ENCODE measurements at places on chromosomes 12 and 14. TPM values are rescaled to one million over a fixed set of nuclear protein-coding genes. Genes with fewer than 3 reads are reported as not detected.

DNA sequence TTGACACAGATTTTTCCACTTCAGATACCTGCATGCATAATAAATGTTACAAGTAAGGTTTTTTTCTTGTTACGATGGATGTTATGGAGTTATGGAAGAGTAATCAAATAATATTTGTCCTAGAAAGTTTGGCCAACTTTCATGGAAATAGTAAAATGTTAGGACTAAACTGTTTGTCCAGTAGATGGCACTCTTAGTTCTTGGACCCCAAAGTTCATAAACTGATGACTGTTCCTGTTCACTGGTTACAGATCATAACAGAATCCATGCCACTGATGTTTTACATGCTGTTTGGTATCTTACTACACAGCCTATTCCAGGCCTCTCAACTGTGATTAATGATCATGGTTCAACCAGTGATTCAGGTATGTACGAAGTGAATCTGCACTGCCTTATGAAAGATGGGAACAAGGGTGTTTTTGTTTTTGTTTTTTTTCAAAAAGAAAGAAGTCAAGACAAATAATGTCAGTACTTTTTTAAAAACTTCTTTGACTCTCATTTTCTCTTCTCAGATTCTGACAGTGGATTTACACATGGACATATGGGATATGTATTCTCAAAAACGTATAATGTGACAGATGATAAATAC lies 48.8 kb upstream of the SLCO1C1 start:
- DNase-seq = no peak

GRCh38 chr12:113609692-113610469 lies 138.2 kb upstream of the LHX5 start:
- peak; percentile 86 for DNase-seq

DNA sequence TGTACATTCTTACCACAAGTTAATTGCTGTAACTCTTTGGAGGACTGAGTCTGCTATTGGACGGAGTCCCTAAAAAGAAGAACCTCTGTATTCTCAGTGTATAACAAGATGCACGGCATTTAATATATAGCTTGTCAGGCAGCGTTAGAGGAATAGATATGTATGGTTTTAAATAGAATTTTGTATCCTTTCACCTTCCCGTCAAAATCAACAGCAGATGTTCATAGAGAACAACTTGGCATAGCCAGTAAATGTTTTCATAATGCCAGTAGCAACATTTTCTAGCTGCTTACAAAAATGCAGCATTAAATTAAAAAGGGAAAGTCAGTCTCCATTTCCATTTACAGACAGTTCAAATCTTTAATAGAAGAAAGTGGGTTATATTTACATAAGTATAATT lies 6.8 kb downstream of the SCYL2 start:
- no peak for DNase-seq

GRCh38 chr12:31947971-31948370 lies 11.2 kb upstream of the RESF1 start:
- no peak for DNase-seq

Gene WNT5B
- total RNA-seq = 1.6 TPM

DNA sequence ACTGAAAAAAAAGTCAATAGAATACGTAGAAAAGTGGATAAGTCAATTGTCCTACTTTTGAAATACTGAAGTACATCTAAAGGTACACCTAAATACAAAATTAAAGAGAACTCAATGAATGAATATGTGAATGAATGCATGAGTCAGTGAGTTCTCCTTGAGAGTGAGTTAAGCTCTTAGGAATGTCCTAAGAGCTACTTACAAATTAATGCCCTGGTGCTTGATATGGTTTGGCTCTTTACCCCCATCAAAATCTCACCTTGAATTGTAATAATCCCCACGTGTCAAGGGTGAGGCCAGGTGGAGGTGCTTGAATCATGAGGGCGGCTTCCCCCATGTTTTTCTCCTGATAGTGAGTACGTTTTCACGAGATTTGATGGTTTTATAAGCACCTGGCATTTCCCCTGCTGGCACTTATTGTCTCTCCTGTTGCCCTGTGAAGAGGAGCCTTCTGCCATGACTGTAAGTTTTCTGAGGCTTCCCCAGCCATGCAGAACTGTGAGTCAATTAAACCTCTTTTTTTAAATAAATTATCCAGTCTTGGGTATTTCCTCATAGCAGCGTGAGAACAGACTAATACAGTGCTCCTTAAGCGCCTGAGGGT lies 192.2 kb upstream of the ARHGAP5 start:
- no peak for DNase-seq

DNA sequence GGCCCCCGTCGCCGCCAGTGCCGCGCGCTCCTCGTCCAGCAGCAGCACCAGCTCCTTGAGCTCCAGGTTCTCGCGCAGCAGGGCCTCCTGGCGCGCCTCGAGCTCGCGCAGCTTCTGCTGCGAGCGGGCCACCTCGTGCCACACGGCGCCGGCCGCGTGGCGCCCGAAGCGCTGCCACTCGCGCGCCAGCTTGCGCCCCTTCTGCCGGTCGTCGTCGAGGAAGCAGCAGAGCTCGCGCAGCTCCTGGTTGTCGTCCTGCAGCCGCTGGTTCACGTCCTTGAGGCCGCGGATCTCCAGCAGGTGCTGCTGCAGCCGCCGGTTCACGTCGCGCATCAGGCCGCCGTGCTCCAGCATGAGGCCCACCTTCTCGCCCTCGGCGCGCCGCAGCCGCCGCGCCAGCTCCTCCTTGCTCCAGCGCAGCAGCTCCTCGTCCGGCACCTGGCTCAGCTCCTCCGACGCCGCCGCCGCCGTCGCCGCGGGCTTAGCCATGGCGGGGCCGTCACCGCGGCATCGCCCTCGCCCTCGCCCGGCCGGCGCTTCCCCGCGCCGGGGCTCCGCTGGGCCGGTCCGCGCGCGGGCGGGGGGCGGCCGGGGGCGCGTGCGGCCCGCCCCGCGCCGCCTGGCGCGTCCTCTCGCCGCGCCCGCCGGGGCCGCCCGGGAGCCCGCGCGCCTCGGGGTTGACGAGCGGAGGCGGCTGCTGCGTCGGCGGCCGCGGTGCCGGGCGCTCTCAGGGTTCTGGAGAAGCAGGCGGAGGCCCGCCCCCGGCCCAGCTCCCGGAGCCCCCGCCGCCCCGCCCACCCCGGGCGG lies at the start of gene CCDC85C:
CCDC85C (minus strand) TSS at position 737 of the 807 bp plus-strand sequence; CDS start at position 489, 248 bp downstream.
- DNase-seq = peak; percentile 72

Gene GARIN6
- total RNA-seq = not detected

DNA sequence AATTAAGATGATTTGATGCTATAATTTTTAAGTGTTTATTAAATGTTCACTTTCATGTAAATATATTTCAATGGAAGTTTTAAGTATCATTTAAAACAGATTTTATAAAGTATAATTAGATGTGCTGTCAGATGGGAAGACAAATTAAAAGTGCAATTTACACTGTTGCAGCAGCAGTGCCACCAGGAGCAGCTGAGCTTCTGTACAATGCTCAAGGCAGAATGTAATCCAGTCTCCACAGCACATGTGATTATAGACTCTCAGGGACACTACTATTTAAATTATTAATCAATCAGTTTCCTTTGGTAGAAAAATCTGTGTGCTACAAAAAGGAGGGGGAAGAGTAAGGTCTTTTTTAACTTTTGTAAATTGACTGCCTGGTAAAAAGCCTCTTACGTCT lies 285.7 kb upstream of the USP15 start:
- no peak for DNase-seq

GRCh38 chr12:16075887-16076286 lies 164.8 kb downstream of the DERA start:
- no peak for DNase-seq

Gene CLEC14A
- 0.21 TPM for total RNA-seq

- DNase-seq = peak; percentile 60
Measured at GRCh38 chr14:50808053-50808452, 22.9 kb downstream of the NIN start.

- DNase-seq = no peak
Measured at GRCh38 chr12:102593134-102593533, 112.8 kb upstream of the IGF1 start.

Gene EML5
- total RNA-seq = 0.38 TPM
